ENCODE measurements at places on chromosomes 16 and 17. TPM values are rescaled to one million over a fixed set of nuclear protein-coding genes. Genes with fewer than 3 reads are reported as not detected.

GRCh38 chr16:69371564-69371963, 14.2 kb downstream of the TERF2 start:
- no peak for DNase-seq

DNA sequence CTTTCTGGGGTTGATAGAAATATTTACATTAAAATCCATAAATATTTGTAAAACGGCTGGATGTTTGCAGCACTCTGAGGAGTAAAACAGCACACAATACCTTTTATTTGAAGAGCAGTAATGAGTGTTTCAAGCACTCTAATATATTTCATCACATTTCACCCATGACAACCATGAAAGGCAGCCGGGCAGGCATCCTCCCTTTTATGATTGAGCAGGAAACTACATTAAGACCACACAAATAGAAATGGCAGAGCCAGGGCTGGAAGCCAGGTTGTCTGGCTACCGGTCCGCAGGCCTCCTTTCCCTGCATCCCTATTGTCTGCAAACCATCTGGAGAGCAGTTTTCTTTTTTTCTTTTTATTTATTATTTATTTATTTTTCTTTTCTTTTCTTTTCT, 23.1 kb upstream of the GPRC5C start:
- peak; percentile 67 for DNase-seq

GRCh38 chr17:57537524-57538410, 207.3 kb downstream of the CCDC182 start:
- DNase-seq = no peak

DNA sequence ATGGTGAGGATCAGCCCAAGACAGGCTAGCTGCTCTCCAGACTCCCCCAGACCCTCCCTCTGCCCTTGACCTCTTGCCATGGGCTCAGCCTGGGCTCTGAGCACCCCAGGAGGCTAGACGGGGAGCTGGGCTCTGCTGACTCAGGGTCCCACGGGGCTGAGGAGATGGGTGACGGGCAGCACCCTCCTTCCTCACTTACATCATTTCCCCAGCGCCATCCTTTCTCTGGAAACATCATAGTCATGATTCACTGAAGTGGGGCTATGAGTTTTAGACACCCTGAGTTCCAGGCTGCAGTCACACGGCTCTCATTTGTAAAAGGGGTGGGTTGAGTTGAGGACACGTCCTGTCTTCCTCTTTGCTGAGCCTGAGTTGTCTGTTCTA, 3.0 kb upstream of the ITGAX start:
- DNase-seq = no peak

GRCh38 chr17:40822132-40822812, at the start of gene KRT10:
KRT10 (minus strand) TSS chr17:40822614; CDS start chr17:40822585, 29 bp downstream.
- DNase-seq = no peak

The EVPLL gene
- total RNA-seq = 0.35 TPM

GRCh38 chr16:576823-577201, 7.0 kb downstream of the PIGQ start:
- no peak for DNase-seq

The CASKIN1 gene
- 0.02 TPM for total RNA-seq

DNA sequence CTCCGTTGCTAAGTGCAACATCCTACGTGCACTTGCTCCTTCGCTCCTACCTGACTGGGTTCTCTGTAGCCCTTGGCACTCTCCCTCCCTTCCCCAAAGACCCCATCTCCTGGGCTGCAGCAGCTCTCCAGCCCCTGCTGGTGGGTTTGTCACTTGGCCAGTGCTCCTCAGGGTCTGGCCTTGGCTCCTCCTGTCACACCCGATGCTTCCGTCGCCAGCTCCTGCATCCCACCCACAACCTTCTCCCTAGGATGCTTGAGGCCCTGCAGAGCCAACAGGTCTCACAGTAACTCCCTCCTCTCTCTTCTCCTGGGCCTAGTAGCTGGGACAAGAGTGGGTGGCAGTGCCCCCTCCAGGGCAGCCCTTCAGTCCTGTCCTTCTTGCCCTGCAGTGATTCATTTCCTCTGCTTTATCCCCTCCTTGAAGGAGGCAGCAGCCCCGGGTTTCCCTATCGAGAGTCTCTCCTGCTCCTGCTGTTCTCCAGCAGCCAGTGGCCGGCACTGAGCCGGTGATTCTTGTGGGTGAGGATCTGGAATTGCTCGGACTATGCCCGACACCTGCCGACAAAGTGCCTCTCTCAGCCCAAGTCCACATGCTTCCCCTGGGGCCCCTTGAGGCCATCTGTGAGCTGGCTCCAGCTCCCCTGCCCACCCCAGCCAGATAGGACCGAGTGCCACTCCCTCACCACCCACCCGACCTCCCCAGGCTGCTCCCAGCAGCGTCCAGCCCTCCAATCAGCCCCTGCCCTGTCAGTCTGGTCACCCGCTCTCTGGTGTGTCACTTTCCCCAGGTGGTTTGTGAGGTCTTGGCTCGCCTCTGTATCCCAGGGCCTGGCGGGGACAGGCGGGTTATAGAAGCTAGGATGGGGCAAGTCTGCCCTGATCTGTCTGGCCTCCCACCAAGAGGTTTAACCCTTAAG, 3.8 kb downstream of the LITAFD start:
- DNase-seq = peak; percentile 43

- no peak for DNase-seq
Measured at GRCh38 chr16:83220066-83220465, 587.7 kb upstream of the HSBP1 start.

- no peak for DNase-seq
Measured at GRCh38 chr16:7547736-7548135, 215.1 kb downstream of the RBFOX1 start.

- DNase-seq = no peak
Measured at GRCh38 chr16:86723689-86724088, 145.3 kb downstream of the FOXL1 start.

- no peak for DNase-seq
Measured at GRCh38 chr17:45270828-45271418, 9.0 kb upstream of the SPATA32 start.

The CDRT15L2 gene
- total RNA-seq = not detected

GRCh38 chr16:86906623-86907022, 328.3 kb downstream of the FOXL1 start:
- DNase-seq = no peak

- no peak for DNase-seq
Measured at GRCh38 chr16:57791893-57792461, 10.3 kb downstream of the KIFC3 start.

- no peak for DNase-seq
Measured at GRCh38 chr17:30997842-30998241, 27.0 kb downstream of the RNF135 start.

DNA sequence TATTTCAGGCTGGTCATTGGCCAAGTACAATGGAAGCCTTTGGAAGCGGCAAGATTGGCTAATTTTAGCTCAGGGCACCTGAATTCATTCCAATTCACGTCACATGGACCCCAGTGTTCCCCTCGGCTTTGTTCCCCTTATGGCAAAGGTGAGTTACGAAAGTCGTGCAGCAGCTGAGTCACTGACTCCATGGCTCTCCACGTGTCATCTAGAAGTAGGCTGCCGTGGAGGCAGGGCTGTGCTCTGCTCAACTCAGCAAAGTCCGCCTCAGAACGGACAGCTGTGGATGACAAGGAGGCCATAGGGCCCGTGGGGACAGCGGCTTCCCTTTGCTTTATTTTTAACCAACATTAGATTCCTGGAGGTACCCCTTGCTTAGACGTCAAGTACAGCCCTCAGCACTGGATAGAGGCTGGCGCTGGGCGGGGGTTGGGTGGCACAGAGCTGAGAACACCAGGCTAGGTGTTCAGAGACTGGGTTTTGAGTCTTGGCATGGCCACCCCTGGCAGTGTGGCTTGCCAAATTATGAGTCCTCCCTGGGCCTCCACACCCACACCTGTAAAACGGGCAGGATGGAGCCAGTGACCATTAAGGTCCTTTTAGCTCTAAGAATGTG, 23.6 kb downstream of the ADAD2 start:
- no peak for DNase-seq

DNA sequence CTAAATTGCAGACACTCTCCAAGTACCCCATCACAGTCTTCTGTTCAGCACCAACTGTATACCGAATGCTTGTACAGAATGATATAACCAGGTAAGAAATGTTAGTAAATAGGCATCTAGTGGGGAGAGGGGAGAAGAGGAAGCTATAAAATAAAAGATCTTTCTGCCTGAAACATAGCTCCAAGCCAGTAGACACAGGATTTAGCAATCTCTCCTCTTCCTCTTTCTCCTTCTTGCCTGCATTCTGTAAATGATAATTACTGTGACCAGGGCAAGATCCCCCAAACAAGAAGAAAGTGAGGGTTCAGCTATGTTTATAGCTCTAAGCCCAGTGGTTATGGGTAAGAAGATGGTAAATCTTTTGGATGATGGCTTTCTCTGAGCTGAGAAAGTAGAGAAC, 17.9 kb downstream of the ACSM3 start:
- no peak for DNase-seq

DNA sequence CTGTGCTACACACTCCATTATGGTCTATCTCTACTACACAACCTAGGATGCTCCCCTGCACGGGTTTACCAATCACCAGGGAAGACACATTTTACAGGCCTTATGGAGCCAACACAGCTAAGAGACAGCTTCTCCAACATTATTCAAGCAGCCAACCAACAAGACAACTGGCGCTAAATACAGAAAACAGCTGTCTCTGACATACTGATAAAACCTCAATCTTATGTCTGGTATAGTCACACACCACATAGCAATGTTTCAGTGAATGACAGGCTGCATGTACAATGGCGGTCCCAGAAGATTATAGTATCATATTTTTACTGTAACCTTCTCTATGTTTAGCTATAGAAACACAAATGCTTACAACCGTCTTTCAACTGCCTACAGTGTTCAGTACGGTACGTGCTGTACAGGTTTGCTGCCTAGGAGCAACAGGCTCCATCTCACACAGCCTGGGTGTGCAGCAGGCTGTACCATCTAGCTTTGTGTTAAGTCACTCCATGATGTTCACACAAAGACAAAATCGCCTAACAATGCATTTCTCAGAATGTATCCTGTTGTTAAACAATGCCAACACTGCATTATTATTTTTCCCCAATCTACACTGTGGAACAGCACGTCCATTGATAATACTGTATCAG, 10.9 kb downstream of the USP22 start:
- DNase-seq = no peak

- no peak for DNase-seq
Measured at GRCh38 chr16:87706278-87707000, 59.3 kb downstream of the KLHDC4 start.

- no peak for DNase-seq
Measured at GRCh38 chr17:82751171-82751570, 694 bp upstream of the TBCD start.

DNA sequence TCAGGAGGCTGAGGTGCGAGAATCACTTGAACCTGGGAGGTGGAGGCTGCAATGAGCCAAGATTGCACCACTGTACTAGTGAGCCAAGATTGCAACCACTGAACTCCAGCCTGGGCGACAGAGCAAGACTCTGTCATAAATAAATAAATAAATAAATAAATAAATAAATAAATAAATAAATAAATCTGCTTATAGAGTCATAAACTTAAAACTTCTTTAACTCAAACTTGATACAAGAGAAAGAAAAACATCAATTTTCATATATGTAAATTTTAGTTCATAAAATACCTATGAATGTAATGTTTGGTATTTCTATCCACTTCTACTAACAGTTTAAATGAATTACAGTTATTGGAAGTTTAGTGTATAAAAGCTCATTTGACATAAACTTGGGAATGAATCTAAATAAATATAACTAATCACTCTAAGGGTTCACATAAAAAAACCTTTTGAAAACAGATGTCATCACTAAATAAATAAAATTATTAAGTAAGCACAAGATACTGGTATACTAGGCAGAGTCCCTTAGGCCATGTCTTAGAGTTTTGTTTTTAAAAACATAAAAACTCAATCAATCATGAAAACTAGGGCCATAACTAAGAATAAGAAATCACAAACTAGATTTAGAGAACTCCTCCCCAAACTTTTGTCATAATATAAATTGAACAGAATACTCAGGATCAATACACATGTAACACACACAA, 54.1 kb downstream of the SMURF2 start:
- DNase-seq = no peak

The NPIPB2 gene
- 1.0 TPM for total RNA-seq

DNA sequence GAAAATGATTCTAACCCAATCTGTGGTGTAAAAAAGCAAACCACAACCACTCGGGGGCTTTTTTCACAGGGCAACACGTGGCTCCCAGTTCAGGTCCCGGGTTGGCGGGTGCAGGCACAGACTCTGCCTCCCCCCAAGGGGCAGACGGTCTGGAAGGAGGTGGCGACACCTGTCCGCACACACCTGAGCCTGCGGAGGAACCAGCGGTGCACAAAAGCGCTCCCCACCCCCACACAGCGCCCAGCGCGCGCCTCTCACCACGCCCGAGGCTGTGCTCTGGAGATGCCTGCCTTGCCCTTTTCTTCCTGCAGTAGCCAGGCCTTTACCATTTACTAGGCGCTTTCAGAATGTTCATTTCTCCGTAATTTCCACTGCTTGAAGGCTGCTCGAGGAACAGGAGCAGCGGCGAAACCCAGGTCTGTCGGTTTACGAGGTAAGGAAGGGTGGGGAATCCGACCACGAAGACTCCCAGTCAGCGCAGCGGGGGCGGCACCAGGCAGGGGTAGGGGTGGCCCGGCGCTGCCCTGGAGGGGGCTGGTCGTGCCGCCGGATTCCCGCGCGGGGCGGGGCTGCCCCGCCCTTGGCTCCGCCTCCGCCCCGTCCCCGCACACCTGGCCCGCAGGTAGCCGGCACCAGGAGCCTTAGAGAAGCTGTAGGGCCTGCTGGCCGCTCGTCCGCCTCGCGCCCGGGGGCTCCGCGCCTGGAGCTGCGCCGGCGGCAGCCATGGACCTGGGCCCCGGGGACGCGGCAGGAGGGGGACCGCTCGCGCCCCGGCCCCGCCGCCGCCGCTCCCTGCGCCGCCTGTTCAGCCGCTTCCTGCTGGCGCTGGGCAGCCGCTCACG, at the start of gene USP43:
Gene USP43 (plus strand): TSS at position 608 of the 842 bp plus-strand sequence. CDS start 116 bp downstream, at position 724.
- DNase-seq = no peak

DNA sequence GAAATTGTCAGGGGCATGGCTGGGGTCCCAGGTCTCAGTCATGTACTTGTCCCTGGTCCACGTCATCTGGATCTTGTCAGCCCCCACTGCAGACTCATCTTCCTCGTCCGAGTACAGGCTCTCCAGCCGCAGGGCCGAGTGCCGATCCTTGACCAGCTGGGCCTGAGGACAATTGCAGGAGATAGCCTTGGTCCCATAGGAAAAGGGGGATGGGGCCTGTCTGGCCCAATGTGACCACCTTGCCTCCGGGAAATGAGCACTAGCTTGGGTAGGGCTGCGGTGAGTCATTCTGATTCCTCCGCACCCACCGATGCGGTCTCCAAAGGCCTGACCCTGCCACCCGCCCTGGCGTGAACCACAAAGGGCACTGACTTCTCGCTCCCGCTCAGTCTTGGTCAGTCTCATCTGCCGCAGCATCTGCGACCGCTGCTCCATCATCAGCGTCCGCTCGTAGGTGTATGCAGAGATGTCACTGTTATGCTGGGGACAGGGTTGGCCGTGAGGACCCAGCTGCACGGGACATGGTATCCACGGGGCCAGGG, 1.5 kb upstream of the LCAT start:
- no peak for DNase-seq

GRCh38 chr17:51711581-51711980, 446.9 kb downstream of the CA10 start:
- no peak for DNase-seq

GRCh38 chr17:9240659-9241370, 219.5 kb downstream of the NTN1 start:
- peak; percentile 32 for DNase-seq

Data from H4 (cell line).